ENCODE measurements at places on chromosomes 12 and 14.
A peak's percentile ranks its signal among the peaks of the same experiment; 100 is the strongest.

GRCh38 chr12:62252576-62252975, 7.6 kb upstream of the USP15 start:
- no peak for DNase-seq

- no peak for DNase-seq
These were observed 187.8 kb downstream of the ADGRD1 start for GRCh38 chr12:131141514-131141913.

DNA sequence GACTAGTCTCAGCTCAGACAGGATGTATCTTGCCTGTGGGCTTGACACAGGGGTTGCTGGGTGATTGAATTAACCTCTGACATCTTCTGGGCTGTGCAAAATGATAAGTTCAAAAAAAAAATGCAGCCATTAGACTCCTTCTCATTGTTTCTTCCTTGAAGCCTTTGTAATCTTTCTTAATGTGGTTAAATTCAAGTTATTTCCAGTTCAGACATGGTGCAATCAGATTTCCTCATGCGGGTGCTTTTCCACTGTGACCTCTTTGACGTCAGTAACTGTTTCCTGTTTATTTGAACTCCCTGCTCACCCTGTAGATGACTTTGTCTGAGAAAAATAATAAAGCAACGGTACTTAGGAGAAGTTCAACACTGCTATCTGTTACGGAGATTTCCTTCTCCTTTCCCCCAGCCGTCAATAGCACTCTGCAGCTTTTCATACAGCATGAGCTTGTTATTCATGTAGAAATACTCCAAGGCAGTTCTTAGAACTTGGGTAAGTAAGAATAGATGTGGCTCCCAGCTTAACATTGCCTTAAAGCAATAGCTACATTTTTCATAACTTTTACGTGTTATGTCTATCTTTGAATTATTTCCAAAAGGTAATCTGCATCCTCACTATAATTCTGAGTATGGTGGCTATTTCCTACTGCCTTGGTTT, 155.5 kb downstream of the PRKCH start:
- peak; percentile 77 for DNase-seq

- no peak for DNase-seq
These were observed 1.8 kb upstream of the FAM222A start for GRCh38 chr12:109711596-109712461.

GRCh38 chr12:71161591-71161990, 3.8 kb upstream of the TSPAN8 start:
- DNase-seq: no peak

- no peak for DNase-seq
These were observed 10.7 kb upstream of the NEUROD4 start for GRCh38 chr12:55008944-55009585.

DNA sequence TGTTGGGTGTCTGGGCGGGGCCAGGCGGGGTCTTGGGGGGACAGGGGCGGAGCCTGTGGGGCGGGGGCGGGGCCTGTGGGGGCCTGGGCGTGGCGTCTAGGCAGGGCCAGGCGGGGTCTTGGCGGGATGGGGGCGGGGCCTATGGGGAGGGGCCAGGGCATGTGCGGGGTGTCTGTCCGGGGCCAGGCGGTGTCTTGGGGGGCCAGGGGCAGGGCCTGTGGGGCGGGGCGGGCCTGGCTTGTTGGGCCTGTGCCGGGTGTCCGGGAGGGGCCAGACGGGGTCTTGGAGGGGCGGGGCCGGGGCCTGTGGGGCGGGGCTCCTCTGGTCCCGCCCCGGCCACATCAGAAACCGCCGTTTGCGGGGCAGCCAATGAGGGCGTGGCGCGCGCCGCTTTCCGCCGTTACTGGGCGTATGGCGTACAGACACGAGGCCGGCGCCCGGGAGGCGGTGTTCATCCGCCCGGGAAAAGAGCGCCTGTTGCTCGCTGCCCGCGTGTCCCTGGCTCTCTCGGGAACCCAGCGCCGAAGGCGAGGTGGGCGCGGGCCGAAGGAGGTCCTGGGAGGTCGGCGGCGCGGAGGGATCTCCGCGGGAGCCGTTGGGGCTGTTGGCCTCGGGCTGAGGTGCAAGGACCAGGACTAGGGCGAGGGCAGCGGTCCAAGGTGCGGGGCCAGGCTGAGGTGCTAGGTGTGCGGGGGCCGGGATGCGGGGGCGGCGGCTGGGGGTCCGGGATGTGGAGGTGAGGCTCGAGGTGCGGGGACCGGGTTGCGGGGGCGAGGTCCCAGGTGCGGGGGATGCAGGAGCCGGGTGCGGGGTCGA, at the start of gene PIWIL1:
Gene PIWIL1 (plus strand): TSS at position 400 of the 816 bp plus-strand sequence. CDS start 4,705 bp downstream, outside the sequence.
- no peak for DNase-seq

DNA sequence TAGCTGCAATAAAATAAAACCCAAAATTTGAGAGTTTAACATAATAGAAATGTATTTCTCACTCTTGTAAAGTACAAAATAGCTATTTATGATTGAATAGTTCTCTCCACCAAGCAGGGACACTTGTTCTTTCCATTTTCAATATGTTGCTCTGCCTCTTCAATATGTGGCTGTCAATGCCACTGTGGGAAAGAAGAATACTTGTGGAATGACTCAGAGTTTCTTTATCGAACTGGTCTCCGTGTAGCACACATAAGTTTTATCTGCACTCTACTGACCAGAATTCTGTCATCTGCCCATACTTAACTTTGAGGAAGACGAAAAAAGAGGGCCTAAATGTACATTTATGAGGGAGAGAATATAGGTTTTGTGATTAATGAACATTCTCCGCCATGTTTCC, 256.9 kb downstream of the ATXN7L3B start:
- DNase-seq: no peak

GRCh38 chr12:9649532-9649940, 20.0 kb upstream of the CLEC2D start:
- no peak for DNase-seq

DNA sequence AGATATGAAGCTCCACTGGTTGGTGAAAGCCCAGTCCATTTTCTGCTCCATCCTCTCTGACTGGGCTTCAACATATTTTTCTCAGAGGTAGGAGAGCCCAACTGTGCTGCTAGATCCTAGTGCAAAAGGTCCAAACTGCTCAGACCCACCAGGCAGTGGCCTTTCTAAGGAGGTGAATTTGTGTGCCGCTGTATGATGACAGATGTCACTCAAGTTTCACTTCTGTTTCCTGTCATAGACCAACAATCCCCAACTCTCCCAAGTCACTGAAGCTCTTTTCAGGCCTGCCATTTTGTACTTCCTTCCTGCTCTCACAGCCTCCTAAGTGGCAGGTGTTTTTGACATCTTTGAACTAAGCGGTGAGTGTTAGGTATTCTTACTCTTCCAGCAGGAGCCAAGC, 16.4 kb upstream of the RNASE4 start:
- peak; percentile 36 for DNase-seq

DNA sequence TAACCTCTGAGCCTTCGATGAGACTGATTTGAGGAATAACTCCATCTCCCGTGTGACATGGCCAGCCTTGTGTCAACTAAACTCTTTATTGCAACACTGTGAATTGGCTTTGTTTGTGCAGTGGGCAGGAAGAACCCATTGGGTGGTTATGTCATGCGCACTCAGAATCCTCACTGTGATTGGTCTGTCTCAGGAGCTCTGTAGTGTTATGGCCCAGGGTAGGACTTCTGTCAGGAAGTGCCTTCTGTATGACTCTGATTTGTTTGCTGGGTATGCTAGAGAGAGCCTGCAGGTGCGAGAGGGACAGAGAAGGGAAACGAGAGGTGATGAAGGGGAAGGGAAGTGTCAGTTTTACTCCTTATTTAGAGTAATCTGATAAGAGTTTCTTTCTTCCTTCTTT, 71.5 kb upstream of the DCD start:
- no peak for DNase-seq

GRCh38 chr14:93032421-93032936, 83.2 kb downstream of the ITPK1 start:
- no peak for DNase-seq

- DNase-seq: no peak
These were observed 12.9 kb upstream of the EPS8 start for GRCh38 chr12:15801770-15802744.

DNA sequence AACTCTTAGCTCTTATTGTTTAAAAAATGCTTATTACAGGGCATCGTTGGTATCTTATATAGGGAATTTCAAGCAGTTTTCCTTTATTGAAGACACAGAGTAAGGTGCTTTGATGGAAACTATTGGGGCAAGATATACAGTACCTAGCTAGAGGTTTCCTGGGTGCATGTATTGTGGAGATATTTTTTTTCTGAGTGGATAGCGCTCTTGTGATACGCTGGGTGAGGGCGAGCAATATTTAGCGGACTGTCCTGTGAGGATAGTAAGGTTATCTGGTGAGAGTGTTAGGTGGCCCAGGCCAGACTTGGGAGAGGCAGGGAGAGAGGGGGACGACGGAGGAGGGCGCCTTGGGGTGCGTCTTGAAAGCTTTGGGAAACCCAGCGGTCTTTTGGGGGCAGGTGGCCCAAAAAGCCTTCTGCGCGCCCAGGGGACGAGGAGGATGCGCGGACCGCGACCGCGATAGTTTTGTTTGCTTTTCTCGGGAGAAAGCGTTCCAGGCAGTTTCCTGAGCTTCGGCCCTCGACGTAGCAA, 596 bp upstream of the BICD1 start:
- DNase-seq: no peak

DNA sequence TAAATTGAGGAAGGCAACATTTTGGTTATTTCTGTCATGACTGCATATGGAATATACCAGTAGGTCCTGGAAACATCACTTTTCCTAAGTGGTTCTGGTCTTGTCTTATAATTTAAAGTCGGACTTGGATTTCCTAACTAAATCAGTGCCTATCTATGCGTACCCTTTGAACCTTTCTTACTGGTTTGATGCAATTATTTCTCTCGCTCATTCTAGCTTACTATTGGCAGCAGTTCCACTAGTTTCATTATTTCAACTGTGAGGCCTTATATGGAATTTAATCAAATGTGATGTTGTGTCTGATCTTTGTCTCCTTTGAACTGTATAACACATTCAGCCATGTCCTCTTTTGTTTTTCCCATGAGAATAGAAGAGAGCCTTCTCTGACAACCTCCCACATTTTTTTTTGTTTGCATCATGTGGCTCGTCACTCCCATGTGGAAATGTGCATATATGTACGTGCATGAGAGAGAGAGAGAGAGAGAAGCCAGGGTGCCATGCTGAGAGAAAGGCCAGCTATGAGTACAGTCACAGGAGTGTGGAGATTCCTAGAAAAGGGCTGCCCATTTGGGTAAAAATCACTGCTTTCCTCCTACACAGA, 48.0 kb downstream of the AKAP6 start:
- DNase-seq: no peak

DNA sequence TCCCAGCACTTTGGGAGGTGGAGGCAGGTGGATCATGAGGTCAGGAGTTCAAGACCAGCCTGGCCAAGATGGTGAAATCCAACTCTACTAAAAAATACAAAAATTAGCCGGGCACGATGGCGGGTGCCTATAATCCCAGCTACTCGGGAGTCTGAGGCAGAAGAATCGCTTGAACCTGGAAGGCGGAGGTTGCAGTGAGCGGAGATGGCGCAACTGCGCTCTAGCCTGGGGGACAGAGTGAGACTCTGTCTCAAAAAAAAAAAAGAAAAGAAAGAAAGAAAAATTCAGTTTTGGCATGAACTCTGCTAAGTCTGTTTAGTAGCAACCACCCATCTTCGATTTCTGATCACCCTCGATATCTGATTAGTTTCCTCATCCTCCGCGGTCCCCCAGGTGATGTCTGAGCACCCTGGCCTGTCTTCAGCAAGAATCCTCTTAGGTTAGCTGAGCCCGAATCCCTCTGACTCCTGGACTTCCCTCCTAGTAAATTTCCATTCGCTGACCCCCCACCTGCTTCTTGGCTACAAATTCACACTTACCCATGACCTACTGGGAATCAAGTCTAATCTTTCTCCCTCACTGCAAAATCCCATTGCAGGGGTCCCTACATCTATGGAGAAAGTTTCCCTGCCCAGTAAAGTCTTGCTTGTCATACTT, 879 bp upstream of the HSPB8 start:
- DNase-seq: no peak

DNA sequence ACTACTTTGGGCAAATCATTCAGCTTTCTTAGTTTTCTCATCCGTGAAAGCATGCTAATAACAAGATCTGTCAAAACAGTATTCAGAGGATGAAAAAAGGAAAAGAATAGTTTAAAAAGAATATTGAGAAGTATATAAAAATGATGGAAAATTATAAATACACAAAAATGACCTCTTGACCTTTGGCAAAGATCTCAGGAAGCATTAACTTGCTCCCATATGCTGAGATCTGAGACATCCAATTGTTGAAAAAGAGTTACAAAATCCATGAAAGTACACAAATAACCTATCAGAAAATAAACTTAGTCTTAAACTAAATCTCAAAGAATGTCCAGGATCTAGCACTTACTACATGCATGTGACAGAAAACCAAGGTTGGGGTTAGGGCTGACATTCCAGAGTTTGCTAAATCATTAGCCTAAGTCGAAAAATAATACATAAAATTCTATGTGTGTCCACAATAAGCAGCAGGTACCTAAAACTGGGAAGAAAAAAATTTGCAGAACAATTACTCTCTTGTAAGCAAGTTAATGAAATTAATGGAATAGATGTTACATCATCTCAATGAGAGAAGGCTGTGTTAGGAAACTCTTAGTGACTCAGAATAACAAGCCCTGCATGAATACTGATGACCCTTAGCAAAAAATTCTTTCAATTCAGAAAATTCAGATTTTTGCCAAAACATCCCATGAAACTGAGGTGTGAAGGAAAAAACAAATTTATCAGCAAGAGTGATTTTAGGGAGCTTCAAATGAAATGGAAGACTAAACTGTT, 3.4 kb downstream of the PAH start:
- no peak for DNase-seq

DNA sequence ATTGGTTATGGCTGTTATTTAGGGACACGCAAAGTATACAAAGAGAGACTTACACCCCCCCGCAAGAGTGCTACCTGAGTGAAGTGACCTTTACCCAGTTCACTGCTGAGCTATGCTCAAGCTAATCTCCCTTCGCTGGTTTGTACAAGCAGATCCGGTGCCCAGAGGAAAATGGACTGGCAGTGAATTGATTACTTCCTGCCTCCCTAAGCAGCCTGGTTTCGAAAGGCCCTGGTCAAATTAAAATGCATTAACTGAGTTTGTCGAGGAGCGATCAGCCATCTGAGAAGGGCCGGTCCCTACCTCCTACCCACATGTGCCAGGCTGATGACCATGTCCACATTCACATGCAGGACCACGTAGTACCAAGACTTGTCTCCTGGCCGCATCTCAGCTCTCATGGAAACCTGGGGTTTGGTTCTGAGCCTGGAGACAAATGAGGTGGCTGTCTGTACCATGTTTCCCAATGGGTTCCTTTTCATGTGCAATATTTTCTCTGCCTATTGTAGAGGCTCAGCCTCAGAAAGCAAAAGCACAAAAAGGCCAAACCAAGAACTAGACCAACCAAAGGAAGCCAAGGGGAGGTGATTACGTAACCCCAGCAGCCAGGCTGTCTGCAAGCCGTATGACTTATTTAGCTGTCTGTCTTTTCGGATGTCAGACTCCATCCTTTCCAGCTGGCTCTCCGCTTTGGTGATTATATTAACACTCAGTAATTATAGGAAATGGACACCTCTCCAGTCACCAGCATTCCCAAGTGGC, 284.7 kb upstream of the PWP1 start:
- DNase-seq: no peak

GRCh38 chr14:105058521-105059034, 6.7 kb downstream of the GPR132 start:
- no peak for DNase-seq

GRCh38 chr14:75804570-75805275, 143.7 kb downstream of the TTLL5 start:
- no peak for DNase-seq
